ENCODE measurements at places on chromosomes 2 and 18.

DNA sequence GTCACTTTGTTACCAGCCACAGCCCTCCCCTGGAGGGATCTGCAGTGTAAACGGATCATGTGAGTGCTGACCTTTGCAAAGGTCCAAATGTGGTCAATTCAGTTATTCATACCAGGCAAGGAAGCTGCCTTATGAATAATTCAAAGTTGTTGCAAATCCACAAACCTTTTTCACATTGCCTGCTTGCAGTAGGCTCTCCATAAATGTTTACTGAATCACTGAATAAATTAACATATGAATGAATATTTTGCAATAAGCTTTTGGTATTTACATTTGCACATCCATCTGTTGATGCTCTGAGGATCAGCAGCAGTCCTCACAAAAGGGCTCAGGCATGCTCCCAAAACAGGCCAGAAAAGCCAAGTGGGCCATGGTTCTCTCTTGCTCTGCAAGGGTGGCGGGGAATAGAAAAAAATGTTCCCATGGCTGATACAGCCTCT, 156.8 kb downstream of the VAPA start:
- no peak for DNase-seq

DNA sequence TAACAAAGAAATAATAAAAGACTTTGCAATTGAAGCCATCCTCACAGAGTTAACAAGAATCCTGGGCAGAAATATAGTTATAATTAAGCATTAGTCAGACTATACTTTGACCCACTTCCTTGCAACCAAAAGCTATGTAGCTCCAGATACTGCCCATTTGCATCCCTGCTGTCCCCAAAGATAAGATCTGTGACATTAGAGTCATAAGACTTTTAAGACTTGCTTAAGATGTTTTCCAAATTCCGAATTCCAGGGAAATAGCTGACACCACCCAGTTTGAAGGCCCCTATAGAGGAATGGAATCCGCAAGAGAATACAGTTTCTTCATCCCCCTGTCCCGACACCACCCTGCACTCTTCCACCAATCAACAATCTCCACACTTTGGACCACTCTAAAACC, 69.5 kb upstream of the TLK1 start:
- DNase-seq: no peak

DNA sequence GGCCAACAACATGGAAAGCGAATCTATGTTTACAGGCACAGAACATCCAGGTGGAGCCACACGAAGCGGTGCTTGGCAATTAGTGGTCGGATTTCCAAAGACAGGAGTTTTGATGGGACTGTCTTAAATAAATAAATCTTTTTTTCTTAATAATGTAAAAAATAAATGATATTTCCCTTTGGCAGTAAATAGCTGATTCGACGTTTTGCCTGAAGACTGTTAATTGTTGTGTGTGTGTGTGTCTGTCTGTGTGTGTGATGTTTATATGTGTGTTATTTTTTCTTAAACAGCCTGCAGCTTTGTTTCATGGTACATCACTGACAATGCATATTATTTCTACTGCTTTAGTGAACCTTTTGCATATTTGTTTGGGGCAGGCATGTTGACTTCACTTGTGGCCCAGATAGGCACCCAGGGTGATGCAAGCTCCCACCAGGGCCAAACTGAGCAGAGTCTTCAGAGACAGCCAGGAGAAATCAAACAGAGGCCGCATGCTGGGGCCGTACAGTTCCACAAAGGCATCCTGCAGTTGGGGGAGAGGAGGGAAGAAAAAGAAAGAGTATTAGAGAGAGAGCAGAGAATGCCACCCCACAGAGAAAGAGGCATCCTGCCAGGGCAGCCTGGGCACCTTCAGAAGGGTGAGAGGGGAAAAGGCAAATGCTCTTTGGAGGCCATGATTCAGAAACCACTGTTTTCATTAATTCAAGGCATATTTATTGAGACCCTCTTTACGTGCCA, 191.2 kb downstream of the BCL2 start:
- DNase-seq: no peak

GRCh38 chr2:58419983-58420382, 178.9 kb upstream of the FANCL start:
- no peak for DNase-seq

All from NCI-H1436 (cell line).